ENCODE measurements at places on chromosomes 1 and 21. TPM values are rescaled to one million over a fixed set of nuclear protein-coding genes. Genes with fewer than 3 reads are reported as not detected.

Gene FAM72D
- 0.68 TPM for polyA plus RNA-seq

Gene KLF17
- not detected for polyA plus RNA-seq

DNA sequence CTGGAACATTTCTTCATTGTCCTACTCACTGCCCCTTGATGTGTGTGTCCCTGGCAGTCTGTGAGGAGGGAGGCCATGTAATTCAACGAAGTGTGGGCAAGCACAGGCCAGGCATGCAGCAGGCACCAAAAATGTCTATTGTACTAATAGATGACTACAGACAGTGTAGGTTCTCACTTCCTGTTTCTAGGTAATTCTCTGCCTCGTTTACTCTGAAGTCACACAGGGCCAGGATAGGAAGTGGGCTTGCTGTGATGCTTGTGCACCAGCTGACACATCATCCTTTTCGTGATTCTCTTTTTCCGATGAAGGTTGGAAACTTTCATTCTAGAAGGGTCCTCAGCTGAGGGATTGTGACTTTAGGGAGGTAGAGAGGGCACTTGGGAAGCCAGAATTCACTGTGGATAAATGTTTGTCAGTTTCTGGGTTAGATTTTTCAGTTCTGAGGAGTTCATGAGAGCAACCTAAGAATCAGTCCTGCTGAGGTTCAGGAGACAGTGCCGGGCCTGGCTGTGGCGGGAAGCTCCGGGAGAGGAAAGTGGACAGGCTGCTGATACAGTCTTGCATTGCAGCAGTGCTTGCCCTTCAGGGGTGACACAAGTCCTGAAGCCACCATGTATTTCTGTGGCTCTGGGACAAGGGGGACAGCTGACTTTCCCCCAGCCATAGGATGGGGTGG, 4.3 kb upstream of the CSF1 start:
- peaks cover 25% of the 10 kb centered on the region for H3K4me1 ChIP-seq
- H3K27me3 ChIP-seq, result no peaks in the 10 kb centered on the region
- H3K36me3 ChIP-seq, result no peaks in the 10 kb centered on the region
- no peak overlapping the region for H3K4me3 ChIP-seq
- DNase-seq, result peak; percentile 59

- no peaks in the 10 kb centered on the region for H3K4me1 ChIP-seq
- no peaks in the 10 kb centered on the region for H3K36me3 ChIP-seq
- H3K27ac ChIP-seq, result no peak overlapping the region
- no peaks in the 10 kb centered on the region for H3K27me3 ChIP-seq
- no peak overlapping the region for H3K4me3 ChIP-seq
These were observed 25.6 kb downstream of the MATN1 start for GRCh38 chr1:30697571-30698376.

GRCh38 chr1:41382480-41383090, 21.4 kb downstream of the FOXO6 start:
- H3K27ac ChIP-seq, result peak overlapping the region; percentile 95
- H3K4me3 ChIP-seq, result peak overlapping the region; percentile 57
- H3K4me1 ChIP-seq, result peaks cover 48% of the 10 kb centered on the region
- H3K27me3 ChIP-seq, result peaks cover 54% of the 10 kb centered on the region

GRCh38 chr1:25064465-25065240, 134.6 kb upstream of the RUNX3 start:
- H3K27ac ChIP-seq, result no peak overlapping the region
- no peak overlapping the region for H3K4me3 ChIP-seq
- H3K36me3 ChIP-seq, result no peaks in the 10 kb centered on the region
- DNase-seq, result no peak
- peaks cover 13% of the 10 kb centered on the region for H3K4me1 ChIP-seq
- no peaks in the 10 kb centered on the region for H3K27me3 ChIP-seq

DNA sequence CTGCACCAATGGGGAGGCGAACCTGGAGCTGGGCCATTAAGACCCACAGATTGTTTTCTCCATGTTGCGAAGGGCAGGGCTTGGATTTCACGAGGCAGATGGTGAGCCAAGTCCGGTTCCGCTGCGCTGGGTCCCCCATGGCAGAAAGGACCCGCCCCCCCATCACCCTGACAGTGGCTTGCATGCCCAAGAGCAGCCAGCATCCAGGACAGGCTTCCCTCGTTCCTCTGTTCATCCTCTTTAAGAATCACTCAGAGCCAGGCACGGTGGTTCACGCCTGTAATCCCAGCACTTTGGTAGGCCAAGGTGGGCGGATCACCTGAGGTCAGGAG, 15.8 kb upstream of the NPHP4 start:
- H3K27me3 ChIP-seq, result no peaks in the 10 kb centered on the region
- H3K4me1 ChIP-seq, result no peaks in the 10 kb centered on the region

- no peaks in the 10 kb centered on the region for H3K4me1 ChIP-seq
- H3K27me3 ChIP-seq, result no peaks in the 10 kb centered on the region
- no peak for DNase-seq
- H3K27ac ChIP-seq, result no peak overlapping the region
- H3K36me3 ChIP-seq, result peaks cover 64% of the 10 kb centered on the region
These were observed 38.5 kb upstream of the TDRD10 start for GRCh38 chr1:154463512-154463990.

GRCh38 chr1:36557041-36558000, 74.6 kb upstream of the CSF3R start:
- H3K36me3 ChIP-seq, result no peaks in the 10 kb centered on the region
- peak; percentile 9 for DNase-seq
- H3K27me3 ChIP-seq, result peaks cover 50% of the 10 kb centered on the region
- H3K4me1 ChIP-seq, result no peaks in the 10 kb centered on the region
- H3K27ac ChIP-seq, result no peak overlapping the region

Data from stomach (tissue), 19 donors.